ENCODE measurements at places on chromosomes 16 and 17.

GRCh38 chr17:50630524-50631194 is 4.0 kb upstream of the ABCC3 start:
- peak; percentile 62 for DNase-seq

GRCh38 chr16:83271123-83271522 is 536.7 kb upstream of the HSBP1 start:
- DNase-seq: no peak

- no peak for DNase-seq
These were observed 8.8 kb upstream of the PAM16 start for GRCh38 chr16:4359914-4360313.

DNA sequence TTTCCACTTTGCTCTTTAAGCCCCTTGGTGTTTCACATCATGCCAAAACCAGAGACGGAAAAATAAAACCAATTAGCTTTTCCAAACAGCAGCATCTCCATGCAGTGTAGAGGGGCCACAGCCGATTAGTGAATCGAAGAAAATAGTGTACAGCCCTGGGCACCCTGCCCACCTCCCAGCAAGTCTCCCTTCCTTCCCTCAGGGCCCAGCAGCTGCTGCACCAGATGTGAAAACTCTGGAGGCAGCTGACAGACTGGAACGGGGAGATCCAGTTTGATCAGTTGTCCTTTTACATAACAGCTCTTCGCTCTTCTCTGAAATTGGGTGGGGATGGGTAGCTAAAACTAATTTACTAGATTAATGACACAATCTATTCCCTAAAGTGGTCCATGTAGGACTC is 19.3 kb downstream of the TMEM11 start:
- DNase-seq: no peak

GRCh38 chr17:39722965-39723848 is 7.1 kb downstream of the MIEN1 start:
- DNase-seq: peak; percentile 25

DNA sequence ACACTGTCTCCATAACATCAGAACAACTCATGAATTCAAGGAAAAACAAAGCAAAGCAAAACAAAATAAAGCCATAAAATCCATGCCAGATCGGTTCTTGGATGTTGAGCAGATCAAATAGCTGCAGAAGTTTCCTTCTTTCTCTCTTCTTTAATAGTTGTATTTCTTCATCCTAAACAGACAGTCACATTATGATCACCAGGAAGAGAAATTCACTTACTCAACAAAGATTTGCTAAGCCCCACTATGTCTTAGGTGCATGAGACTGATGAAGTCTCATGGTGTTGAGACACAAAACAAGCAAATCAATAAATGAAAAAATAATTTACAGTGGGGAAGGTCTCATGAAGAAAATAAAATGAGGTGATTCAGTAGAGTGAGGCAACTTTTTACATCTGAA is 72.8 kb downstream of the WIPI1 start:
- DNase-seq: no peak

DNA sequence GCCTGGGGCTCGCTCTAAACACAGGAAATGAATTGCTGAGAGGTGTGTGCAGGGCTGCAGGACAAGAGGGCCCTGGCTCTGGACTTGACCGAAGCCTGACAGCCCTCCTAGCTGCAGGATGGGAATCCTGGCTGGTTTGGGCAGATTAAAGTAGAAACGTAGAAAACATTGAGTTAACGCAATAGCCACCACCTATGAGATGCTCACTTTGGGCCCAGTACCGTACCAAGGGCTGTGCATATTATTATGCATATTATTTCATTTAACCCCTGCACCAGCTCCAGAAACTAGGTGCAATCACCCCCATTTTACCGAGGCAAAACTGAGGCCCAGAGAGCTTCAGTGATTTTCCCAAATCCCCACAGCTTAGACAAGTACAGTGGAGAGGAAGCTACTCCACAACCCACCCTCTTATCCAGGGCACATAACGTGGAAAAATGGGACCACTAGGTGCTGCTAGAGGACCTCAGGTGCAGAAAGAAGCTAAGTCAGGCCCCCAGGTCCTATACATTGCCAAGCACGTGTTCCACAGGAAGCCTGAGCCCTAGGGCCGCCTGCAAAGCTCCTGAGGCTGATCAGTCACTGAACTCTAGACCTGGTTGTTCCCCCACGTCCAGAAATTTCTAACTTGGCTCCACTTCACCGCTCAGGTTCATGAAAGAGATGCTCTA is 79.2 kb downstream of the MYH11 start:
- no peak for DNase-seq

DNA sequence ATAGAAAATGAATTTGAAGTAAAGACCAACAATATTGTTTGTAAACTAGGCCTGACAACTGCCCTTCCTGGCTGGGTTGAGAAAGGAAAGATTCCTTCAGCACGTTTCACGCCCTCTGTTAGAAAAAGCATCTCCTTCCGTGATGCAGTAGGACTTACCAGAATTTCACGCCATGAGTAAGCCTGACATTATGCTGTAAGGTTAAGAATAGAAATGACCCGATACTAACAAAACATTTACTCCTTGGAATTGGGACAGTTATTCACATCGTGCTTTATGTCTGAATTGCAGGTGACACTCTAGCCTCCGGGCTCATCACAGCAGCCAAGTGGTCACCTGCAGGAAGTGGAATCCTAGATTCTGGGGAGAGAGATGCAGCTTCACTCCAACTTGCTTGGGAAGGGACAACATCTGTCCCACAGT is 17.5 kb downstream of the MARCHF10 start:
- no peak for DNase-seq

DNA sequence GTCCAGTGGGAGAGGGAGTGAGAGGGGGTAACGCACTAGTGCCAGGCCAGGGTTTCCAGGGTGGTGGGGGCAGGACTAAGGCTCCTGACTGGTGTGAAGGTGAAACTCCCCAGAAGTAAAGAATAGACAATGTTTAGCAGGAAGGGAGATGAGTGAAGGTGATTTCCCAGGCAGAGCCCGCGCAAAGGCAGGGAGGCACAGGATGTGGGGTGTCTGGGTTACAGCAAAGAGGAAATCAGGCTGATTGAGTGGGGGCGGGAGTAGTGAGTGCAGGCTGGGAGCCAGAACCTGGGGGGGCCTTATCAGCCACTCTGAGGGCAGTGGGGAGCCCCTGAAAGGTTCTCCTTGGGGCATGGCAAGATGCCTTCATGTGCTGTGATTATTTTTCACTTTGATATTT is 167.5 kb downstream of the UTP18 start:
- DNase-seq: peak; percentile 62

GRCh38 chr16:64617836-64618476 is 503.9 kb downstream of the CDH11 start:
- DNase-seq: no peak

- peak; percentile 17 for DNase-seq
These were observed 3.1 kb upstream of the ZNF764 start for GRCh38 chr16:30561089-30561816.

DNA sequence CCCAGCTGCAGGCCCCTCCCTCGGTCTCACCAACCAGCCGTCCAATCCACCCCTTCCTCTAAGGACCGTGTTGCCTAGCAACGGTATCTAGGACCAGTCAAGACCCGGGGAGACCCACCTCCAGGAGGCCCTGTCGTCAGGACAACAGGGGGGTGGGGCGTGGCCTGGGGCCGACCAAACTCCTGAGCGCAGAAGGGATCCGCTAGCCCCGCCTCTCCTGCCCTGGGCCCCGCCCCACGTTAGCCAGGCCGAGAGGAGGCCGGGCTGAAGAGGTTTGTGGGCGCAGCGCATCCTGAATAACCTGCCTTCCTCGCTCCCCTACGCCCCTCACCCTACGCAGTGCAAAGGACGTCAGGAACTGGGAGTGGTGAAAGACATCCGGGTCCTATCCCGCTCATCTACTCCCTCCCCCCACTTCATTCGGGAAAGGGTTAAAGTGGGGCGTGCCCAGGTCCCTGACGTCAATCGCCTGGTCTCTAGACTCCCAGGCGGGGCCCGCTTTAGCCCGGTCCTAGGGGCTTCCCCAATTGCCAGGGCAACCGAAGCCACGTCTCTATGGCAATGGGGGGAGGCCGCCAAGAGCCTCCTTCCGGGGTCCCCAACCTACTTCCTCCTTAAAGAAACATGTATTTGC is 14.7 kb downstream of the DLG4 start:
- peak; percentile 92 for DNase-seq

GRCh38 chr16:502179-502943 is 25.2 kb upstream of the CAPN15 start:
- DNase-seq: no peak

DNA sequence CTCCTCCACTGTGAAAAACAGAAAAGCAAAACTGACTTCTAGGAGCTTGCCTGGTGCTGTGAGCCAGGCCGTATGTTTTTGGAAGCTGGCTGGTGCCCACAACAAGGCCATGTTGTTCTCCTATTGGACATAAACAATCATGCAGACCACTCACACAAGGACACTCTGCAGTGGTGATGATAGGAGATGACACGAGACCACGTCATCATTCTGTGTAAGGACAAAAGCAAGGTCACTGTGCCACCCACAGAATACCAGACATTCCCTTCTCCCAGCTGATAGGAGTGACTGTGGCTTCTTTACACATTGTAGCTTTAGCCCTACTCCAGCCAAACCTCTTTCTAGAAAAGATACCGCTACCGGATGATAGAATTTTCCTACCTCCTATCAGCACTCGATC is 47.7 kb upstream of the LCMT1 start:
- DNase-seq: no peak

GRCh38 chr17:42422958-42423712 is at the start of gene CAVIN1:
Gene CAVIN1 (minus strand): TSS chr17:42423256. CDS start chr17:42423097, 159 bp downstream.
- DNase-seq: no peak

DNA sequence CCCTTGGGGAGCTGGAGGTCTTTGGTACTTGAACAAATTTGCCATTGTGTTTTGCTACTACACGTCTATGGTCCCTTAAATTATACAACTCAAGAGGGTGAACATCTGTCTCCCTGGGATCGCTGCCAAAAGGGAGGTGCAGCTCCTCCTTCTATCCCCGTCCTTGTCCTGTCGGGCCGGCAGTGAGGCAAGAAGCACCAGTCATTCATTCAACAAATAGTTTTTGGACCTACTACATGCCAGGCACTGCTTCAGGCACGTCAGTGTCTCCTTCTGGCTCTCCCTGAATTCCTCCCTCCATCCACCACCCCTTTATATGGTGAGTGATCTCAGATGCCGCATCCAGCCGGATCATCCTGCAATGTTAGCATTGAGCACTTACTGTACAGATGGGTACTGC is 2.2 kb upstream of the RPL38 start:
- DNase-seq: no peak

- peak; percentile 61 for DNase-seq
These were observed 31.4 kb downstream of the DHX38 start for GRCh38 chr16:72124761-72125634.

- peak; percentile 21 for DNase-seq
These were observed 4.0 kb upstream of the DLX4 start for GRCh38 chr17:49964769-49965523.

DNA sequence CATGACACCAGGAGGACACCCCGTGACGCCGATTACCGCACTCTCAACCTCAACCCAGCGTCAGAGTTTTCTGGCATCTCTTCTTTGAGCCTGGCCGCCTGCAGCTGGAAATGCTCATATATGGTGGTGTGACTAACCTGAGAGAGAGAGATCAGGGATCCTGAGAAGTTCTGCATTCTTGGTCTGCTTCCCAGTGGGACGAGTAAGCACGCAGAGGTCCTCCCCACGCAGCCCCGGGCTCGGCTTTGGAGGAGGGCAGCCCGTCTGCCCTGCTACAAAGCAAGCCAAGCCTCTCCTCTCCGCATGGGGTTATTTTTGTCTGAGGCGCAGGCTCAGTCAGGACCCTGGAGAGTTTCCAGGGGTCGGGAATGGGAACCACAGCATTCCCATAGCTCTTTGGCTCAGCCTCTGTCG is 16.5 kb downstream of the CRISPLD2 start:
- DNase-seq: no peak

GRCh38 chr17:31094600-31095235 is at the start of gene NF1:
Gene NF1 (plus strand): TSS chr17:31094977. CDS start chr17:31095310, 333 bp downstream.
- DNase-seq: peak; percentile 87

DNA sequence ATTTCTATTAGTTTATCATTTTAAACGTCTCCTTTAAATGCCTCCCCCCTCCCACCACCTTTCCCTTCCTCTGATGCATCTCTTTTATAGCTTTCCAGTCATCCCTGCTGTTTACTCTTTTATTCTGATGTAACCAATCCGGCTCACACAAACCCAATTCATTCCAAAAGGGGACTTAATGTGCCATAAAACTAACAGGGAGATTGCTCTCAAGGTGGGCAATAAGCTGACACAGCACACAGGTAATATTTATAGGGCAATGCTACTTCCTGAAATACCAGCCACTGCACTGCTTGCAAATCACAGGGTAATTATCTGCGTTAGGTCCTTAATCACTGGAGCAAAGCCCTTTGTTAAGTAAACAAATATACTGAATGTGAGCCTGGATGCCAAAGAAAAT is 23.3 kb upstream of the CA10 start:
- DNase-seq: no peak

- DNase-seq: peak; percentile 67
These were observed 2.7 kb downstream of the CENPX start for GRCh38 chr17:82019690-82020571.

GRCh38 chr17:12979826-12980500 is 37.9 kb downstream of the ELAC2 start:
- no peak for DNase-seq

GRCh38 chr17:75074532-75074931 is 13.2 kb upstream of the SLC16A5 start:
- DNase-seq: no peak

GRCh38 chr16:1331712-1332617 is 1.5 kb upstream of the BAIAP3 start:
- DNase-seq: peak; percentile 36

- no peak for DNase-seq
These were observed 18.5 kb downstream of the NPRL3 start for GRCh38 chr16:119835-120491.

DNA sequence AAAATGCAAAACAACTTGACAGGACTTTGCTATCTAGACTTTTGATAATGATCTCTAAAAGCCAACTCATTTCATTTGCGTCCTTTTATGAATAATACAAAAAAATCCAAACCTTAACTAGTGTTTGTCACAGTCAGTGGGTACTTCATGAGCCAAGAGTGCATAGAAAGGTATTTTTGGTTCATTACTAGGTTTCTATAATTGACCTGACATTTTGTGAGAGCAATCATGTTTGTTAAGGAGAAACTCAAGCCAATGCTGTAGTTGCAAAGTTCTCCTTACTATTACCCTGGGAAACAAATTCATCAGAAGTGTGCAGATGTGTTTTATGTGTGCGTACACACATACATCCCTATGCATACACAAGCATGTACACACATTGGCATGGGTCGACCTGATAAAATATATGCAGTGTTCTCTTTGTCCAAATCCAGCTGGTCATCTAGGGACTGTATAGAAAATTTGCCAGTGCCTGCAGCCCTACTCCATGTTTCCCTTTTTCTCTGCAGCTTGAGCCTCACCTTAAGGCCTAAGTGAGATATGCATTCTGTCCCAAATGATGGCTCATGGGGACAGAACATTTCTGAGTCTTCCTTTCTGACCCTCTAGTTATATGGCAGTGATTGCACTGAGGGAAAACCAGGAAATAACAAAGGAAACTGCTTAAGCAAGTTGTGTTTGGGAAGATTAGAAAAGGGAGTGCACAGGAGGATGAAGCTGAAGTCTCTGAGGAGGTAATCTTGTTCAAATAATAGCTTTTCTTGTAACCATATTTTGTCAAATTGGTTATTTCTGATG is 128.1 kb downstream of the CDH13 start:
- no peak for DNase-seq

GRCh38 chr16:50021544-50021943 is 3.5 kb upstream of the CNEP1R1 start:
- no peak for DNase-seq
